Midbrain (tissue), 1 donor: ENCODE measurements at places on chromosomes 3 and 15.

GRCh38 chr3:17133632-17134545 is 249.1 kb downstream of the PLCL2 start:
- no peak for DNase-seq

- DNase-seq = no peak
Observed at GRCh38 chr15:70269311-70269911, 171.7 kb upstream of the TLE3 start.

GRCh38 chr3:12518261-12519028 is 26.9 kb downstream of the MKRN2OS start:
- DNase-seq = no peak

- DNase-seq = no peak
Observed at GRCh38 chr3:137771401-137772213, 7.5 kb downstream of the SOX14 start.

DNA sequence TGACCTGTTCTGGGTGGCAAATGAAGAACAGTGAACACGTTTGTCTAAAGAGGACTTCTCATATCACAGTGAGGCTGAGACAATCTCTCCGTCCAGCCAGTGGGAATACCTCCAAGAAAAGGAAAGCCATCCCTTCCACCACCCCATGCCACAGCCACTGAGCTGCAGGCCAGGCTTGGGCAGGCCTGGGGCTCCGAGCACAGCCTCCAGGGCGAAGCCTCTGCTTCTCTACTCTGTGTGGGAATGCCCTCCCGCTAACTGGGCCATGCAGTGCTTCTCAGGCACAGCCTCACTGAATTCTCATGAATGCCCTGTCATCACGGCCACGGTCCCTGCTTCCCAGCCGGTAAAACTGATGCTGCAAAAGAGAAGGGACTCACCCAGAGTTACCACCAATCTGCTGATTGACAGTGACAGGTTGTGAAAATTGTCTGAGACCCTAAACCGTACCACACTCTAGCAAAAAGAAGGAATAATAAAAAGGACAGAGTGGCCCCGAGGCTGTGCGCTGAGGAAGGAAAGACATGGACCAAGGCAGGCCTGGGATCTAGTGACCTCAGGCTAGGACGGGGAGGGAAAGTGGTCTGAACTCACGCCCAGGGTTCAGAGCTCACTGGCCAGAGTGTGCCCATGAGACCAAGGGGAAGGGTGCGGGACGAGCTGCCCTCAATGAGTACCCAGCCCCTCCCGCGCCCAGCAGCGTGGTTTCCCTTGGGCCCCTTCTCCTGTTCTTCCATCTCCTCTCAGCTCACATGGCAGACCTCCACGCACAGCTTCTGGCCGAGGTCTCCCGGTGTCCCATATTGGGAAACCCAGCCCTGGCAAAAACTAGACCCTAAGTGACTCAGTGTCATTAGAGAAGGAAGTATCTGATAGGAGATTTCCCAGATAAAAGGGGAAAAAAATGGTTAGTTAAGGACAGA is 52.8 kb downstream of the DHX30 start:
- DNase-seq = no peak

DNA sequence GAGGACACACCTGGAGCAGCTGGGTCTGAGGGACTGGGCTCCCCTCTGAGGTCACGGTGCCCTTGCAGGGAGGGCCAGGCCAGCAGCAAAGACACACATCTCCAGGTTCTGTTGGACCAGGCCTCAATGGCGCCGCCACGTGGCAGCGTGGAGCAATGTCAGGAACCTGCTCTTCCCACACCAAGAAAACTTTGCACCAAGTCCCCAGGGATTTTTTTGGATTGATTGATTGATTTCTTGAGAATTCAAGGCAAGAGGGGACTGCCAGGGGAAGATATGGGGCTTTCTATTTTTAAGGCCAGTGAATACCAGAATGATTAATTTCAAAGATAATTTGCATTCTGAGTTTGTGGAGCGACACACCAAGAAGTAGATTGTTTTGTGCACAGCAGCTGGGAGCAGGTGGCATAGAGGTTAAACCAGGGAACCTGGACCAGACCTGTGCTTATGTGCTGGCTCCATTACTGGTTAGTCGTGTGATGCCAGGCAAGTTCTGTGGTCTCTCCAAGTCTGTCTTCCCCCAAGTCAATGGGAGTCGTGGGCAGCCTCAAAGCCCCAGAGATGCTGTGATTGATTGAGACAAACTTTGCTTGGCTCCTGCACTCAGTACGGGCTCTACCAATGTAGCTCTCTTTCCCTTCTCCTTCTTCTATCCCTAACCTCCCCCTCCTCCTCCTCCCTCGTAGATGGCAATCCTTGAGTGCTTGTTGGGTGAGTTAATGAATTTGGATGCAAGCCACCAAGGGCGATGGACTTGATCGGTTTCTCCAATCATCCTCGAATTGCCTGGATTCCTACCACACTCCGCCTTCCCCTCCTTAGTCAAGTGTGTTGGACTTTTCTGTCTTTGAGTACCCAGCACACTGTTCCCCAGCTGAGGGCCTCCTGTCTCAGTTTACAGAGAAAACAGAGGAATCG is 96.2 kb upstream of the TRPM1 start:
- DNase-seq = no peak

DNA sequence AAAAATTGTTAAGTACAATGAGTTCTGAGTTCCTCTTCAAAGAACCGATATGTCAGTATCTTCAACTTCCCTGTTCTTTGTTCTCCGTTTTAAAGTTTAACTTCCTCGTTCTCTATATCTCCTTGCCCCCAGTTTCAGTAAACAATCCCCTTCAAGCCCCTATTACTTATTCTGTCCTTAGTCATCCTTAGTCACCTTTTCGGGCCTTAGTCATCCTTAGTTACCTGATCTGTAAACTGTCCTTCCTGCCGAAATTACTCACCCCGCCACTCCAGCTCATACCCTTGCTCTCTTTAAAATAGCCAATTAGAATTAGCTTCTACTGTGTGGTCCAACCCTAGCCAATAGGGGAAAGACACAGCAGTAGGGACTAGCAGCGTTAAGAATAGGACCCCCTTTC is 1165.6 kb downstream of the NSUN3 start:
- DNase-seq = no peak

- DNase-seq = no peak
Observed at GRCh38 chr3:63047068-63047467, 171.9 kb upstream of the CADPS start.

- no peak for DNase-seq
Observed at GRCh38 chr3:63762934-63763550, 56.1 kb upstream of the C3orf49 start.

- no peak for DNase-seq
Observed at GRCh38 chr15:69727121-69727924, 274.7 kb downstream of the RPLP1 start.

DNA sequence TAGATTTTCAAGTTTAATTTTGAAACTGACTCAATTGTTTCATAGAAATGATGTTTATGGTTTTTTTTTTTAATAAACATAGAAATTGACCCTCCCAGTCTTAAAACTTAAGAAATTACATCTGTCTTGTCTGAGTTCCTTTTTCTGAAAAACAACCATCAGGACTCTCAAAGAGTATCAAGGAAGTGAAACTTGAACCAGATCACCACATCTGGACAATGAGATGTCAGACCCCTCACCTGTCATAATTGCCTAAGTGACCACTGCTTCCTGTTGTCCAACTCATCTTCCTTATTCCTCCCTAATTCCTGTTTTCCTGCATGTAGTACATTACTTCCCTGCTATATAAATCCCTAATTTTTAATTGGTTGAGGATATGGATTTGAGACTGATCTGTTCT is 441.5 kb upstream of the ARHGEF26 start:
- no peak for DNase-seq
